ENCODE measurements at places on chromosomes 1 and 21.

DNA sequence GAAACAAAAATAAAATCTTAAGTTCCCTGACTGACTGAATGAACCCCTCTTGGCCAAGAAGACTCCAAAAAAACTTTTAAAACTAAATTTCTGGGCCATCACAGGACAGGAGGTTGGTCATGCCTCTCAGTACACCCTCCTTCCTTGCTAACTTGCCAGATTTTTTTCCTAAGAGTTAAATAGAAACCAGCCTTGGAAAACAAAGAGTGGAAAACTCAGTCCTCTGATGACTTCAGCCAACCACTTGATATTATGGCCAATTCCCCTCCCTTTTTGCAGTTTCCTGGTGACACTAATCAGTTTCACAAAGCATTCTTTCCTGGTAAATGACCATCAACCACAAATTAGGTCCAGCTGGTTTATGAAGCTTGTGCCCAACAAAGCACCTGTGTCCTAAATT is 134.8 kb downstream of the ZNF648 start:
- DNase-seq = no peak

DNA sequence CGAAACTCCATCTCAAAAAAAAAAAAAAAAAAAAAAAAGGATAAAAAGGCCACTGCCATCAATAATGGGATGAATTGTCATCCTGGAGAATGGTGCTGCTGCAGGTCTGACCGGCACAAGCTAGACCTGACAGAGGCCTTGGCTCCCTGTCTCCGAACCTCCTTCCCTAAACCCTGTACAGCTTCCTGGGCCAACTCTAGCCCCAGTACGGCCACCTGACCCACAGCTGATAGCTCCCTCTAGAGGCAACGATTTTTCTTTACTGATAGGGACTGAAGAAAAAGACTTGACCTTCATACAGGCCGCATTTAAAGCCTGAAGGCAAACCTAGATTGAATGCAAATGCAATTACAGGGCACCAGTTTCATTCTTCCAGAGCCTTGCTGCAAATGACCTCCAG is 30.7 kb downstream of the NOL9 start:
- no peak for DNase-seq

- DNase-seq = no peak
These were observed 4.7 kb upstream of the SLFNL1 start for GRCh38 chr1:41025979-41026819.

DNA sequence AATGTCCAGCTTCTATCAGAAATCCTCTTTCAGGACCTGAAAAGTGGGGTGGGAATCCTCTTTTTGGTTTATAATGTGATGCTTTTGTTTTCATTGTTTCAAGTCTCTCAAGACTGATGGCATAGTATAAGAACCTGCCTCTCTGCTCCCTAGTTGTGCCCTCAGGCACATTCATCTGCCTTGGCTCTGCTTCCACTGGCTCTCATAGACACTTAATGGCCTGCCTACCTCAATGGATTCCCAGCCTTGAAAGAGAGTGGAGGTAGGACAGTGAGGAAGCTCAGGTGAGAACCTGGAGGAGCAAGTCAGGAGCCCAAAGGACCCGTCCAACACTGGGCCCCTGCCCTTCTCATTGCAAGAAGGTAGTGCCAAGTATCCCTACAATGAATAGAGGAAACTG is 4.8 kb downstream of the TTLL7 start:
- no peak for DNase-seq

- no peak for DNase-seq
These were observed 187.7 kb upstream of the CACYBP start for GRCh38 chr1:174812016-174812415.

DNA sequence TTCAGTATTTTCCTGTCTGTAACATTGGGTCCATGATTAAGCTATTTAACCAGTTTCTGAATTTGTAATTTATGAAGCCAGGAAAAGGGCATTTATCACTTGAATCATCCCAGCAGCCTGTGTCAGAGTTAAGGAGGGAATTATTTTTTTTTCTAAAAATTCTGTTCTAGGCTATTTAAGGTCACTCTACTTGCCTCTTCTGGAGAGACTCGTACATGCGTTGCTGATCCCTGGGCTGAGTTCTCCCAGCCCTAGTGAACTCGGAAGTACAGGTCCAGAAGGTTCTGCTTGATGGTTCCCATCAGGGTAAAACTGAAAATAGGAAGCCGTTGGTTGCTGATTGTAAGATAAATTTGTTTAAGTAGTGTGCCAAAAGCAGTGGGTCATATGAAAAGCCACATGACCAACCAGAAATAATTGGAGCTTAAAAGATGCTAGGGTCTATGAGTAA is 90.7 kb downstream of the GPR88 start:
- no peak for DNase-seq

DNA sequence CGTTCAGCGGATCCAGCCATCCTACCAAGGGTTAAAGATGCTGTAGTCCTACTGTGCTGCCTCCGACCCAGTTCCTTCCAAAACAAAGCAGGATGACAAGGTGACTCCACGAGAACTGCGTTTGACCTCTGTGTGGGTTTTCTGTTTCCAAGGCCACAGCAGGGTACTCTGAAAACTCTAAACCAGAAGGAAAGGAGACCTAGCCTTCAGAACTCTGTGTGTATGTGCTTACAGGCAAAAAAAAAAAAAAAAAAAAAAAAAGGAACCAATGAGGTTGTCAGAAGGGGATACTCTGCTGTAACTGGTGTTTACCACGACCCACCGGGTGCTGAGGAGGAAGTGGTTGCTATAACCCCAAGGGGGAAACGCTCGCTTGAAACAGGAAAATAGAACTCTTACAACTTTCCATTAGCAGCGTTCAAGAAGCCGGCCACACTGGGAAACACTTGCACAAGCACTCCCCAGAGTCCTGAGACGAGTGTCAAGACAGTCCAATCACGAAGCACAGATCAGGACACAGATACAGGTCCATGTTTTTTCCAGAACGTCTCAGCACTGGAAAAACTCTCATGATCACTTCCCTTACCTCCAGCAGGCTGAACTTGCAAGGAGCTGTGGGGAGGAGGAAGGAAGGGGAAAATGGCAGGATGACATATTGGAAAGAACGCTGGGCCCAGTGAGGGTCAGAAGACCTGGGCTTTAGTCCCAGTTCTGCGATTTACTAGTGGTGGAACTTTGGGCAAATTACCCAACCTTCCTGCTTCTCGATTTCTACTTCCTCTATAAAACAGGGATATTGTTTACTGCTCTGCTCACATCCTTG is 64.0 kb downstream of the ITPKB start:
- peak; percentile 52 for DNase-seq

GRCh38 chr1:93172778-93173177 is 7.4 kb downstream of the TMED5 start:
- no peak for DNase-seq

DNA sequence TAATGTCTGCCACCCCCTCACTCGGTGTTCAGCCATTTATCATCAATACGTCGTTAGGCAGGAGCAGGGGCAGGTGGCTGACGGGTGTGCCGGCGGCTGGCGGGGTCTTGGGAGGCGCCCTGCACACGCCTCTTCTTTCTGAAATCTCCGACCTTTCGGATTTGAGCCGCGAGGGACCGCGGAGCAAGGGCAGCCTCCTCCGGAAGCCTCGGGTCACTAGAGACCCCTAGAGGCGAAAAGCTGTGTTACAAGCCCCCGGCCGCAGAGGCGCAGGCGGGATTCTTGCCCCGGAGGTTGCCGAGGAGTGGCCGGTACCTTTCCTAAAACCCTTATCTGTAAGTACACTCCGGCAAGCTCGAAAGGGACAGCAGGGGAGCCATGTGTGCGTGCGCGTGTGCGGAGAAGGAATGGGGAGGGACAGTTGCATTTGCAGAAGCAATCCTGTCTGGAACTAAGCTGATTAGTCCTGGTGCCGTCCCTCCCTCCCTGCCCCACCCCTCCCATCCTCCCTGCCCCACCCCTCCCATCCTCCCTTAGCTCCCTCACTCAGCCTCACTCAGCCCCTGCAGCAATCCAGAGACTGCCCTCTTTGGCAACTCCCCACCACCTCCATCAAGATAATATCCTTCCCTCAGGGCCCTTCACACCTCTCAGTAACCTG is 11.0 kb downstream of the BRINP2 start:
- no peak for DNase-seq

GRCh38 chr1:45953934-45954847 is 150.8 kb downstream of the MAST2 start:
- DNase-seq = no peak

DNA sequence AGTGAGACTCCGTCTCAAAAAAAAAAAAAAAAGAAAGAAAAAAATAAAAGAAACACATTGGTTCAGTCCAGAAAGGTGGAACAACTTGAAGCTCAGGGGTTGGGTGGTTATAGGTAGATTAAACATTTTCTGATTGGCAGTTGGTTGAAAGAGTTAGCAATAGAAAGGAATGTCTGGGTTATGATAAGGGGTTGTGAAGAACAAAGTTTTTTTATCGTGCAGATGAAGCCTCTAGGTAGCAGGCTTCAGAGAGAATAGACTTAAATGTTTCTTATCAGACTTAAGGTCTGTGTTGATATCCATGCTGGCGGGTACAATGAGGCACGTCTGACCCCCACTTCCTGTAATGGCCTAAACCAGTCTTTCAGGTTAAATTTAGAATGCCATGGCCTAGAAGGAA is 45.0 kb upstream of the PDE9A start:
- DNase-seq = no peak

DNA sequence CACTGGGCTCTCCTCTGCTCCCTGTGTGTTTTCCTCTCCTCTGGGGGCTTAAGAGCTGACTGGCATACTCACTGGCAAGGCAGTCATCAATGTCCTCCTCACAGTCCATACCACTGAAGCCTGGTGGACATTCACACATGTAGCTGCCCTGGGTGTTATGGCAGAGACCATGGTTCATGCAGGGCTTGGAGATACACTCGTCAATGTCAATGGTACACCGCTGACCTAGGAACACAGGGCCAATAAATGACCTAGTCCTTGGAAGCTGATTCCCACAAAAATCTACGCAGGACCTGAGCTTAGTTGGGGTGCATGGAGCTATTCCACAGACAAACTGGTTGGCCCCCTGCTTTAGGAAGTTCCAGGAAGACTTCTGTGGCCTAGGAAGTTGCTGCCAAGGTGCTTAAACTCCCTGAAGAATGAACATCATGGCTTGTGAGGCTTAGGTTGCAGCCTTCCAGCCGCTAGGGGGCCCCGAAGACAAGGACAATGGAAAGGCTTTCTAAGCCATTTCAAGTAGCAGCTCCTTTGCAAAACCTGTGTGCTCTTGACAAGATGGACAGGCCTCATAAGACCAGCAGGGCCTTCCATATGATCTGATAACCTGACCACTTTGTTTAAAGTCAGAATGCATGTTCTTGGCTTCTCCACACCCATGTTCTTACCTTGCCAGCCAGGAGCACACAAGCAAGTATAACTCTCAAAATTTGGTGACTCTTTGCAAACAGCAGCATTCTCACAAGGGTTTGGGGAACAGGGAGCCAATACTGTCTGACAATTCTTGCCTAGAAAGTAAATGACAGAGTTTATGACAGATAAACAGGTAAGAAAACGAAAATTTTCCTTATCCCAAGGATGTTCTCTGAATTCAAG is 52.3 kb upstream of the ADAM30 start:
- peak; percentile 56 for DNase-seq

- DNase-seq = no peak
These were observed 2.2 kb downstream of the ZC3H12A start for GRCh38 chr1:37476460-37477197.

- DNase-seq = no peak
These were observed 110.2 kb upstream of the HNRNPU start for GRCh38 chr1:244974550-244974949.

DNA sequence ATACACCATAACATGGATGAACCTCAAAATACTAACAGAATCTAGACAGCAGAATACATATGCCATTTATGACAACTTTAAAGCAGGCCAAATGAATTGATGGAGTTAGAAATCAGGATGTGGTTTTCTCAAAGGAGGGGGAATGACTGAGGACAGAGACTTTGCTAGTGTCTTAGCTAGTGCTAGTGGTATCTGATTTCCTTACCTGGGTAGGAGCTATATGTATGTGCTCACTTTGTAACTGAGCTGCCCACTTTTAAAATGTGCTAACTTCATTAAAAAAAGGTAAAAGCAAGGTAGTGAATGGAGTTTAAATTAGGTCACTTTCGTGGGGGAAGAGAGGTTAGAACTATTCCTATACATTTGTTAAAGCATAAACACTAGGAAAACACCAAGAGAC is 2.6 kb downstream of the GTF2B start:
- DNase-seq = no peak

DNA sequence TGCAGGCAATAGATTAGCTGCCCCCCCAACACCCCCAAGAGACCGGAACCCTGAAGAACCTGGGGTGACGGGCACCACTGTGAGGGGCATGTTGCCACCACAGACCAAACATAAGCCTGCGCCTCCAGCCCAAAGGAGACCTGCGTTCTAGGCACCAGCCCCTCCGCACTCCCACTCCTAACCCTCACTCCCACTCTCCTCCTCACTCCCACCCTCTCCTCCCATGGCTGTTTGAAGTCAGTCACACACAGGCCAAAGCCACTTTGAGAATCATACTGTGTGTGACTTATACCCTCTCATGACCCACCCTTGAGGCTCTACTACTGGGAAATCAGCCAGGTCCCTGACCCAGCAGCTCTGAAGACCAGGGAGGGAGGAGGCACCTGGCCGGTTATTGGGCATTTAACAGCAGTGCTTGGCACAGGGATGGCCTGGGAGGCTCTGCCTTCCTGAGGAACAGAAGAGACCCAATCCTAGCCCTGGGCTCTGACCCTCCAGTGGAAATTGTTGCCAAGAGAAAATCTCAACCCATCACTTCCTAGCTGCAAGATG is 43.5 kb downstream of the FBXO2 start:
- no peak for DNase-seq

DNA sequence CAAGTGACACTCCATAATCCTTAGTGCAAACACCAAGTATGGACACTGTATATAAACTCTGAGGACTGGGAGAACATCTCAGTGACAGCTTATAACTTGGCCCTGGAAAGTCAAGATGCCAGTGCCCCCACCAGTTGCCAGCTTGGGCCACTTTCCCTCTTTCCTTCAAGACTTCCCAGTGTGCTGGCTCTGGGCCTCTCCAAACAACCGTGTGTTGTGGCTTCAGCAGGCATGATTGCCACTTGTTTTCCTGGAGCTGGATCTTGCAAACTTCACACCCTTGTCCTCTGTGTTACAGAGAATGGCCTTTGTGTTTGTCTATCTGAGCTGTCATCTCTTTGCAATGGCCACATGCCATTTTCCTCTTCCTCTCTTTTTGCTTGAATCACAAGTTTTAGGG is 37.0 kb downstream of the CCDC185 start:
- no peak for DNase-seq
